Activated T-cell treated with anti-CD3 and anti-CD28 coated beads, Interleukin-2, amount 50 U/mL, for 72 hours (primary cell): ENCODE measurements at places on chromosomes 16 and 17. TPM values are rescaled to one million over a fixed set of nuclear protein-coding genes. Genes with fewer than 3 reads are reported as not detected.

- no peak overlapping the region for H3K4me3 ChIP-seq
- H3K36me3 ChIP-seq: no peaks in the 10 kb centered on the region
- peaks cover 31% of the 10 kb centered on the region for H3K27me3 ChIP-seq
- no peak for DNase-seq
- H3K27ac ChIP-seq: no peak overlapping the region
Observed at GRCh38 chr17:19558946-19559345, 25.3 kb downstream of the SLC47A1 start.

- peaks cover 16% of the 10 kb centered on the region for H3K4me1 ChIP-seq
- H3K27ac ChIP-seq: no peak overlapping the region
- H3K36me3 ChIP-seq: no peaks in the 10 kb centered on the region
- DNase-seq: no peak
- H3K4me3 ChIP-seq: no peak overlapping the region
- H3K27me3 ChIP-seq: peaks cover 65% of the 10 kb centered on the region
Observed at GRCh38 chr17:49484588-49484987, 10.5 kb upstream of the NGFR start.

DNA sequence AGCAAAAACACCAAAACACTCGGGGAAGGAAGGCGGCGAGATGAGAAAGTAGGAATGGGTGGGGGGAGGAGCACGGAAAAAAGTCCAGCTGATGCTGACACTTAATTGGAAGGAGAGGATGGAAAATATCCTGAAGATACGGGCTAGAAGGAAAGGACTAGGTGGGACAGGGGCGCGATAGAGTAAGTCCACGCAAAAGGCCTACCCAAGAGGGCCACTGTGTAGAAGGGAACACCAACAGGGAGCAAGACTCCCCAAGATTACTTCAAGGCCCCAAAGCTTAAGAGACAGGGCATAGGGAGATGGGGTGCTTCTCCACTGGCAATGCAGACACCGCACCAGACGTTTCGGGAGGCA lies 736 bp downstream of the APPBP2 start:
- H3K27ac ChIP-seq: peak overlapping the region; percentile 100
- H3K36me3 ChIP-seq: peaks cover 5% of the 10 kb centered on the region
- DNase-seq: peak; percentile 2
- peaks cover 48% of the 10 kb centered on the region for H3K4me1 ChIP-seq
- H3K27me3 ChIP-seq: no peaks in the 10 kb centered on the region

C16orf96 gene
- 0.55 TPM for total RNA-seq

CD300LF gene
- not detected for total RNA-seq
